ENCODE measurements at places on chromosomes 3 and 15.

DNA sequence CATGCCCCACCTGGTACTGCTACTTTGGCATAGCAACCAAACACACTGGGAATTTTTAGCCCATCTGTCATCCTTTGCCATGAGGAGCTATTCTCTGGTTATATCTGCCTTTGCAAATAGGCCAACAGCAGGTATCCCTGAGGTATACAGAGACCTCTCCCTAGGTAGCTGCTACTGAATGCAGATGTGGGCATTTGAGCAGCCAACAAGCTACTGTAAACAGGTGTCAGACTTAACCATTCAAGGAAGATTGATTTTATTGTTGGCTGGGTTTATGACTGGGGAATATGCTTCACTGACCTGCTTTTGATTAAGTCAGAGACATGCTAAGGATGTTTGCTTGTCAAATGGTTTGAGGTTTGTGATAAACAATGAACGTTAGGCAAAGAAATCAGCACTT lies 183.2 kb downstream of the OXSM start:
- DNase-seq = no peak

- DNase-seq = no peak
Observed at GRCh38 chr3:140093742-140094141, 158.8 kb downstream of the CLSTN2 start.

- peak; percentile 16 for DNase-seq
Observed at GRCh38 chr15:96340598-96341512, 10.4 kb downstream of the NR2F2 start.

- DNase-seq = no peak
Observed at GRCh38 chr3:169575381-169575780, 88.1 kb downstream of the MECOM start.

DNA sequence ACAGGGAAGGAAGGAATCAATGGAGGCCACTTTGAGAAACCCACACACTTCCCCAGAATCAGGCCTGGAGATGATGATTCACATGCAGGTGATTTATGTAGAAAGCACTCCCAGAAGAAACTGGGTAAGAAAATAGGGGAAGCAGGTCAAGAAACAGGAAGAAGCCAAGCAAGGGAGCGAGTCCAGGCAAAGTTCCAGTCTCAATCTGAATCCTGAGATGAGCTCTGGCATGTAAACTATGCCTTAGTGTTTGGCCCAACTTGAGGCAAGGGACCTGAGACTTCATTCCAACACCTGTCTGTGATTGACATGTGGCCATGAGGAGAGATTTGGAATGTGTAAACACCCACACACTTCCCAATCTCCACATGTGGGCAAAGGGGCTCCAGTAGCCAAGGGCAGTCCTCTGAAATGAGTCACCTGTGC lies 61.6 kb upstream of the CTNNB1 start:
- no peak for DNase-seq

DNA sequence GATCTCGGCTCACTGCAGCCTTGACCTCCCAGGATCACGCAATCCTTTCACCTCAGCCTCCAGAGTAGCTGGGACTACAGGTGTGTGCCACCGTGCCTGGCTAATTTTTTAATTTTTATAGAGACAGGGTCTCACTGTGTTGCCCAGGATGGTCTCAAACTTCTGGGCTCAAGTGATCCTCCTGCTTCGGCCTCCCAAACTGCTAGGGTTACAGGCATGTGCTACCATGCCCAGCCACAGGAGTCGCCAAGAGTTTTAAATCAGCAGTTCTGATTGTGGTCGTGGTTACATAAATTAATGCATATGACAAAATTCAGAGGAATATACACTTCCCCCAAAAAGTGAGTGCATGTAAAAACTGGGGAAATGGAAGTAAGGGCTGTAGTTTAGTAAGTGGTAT lies 32.9 kb downstream of the MEGF11 start:
- DNase-seq = no peak

- no peak for DNase-seq
Observed at GRCh38 chr3:36905545-36905944, 39.3 kb downstream of the TRANK1 start.

DNA sequence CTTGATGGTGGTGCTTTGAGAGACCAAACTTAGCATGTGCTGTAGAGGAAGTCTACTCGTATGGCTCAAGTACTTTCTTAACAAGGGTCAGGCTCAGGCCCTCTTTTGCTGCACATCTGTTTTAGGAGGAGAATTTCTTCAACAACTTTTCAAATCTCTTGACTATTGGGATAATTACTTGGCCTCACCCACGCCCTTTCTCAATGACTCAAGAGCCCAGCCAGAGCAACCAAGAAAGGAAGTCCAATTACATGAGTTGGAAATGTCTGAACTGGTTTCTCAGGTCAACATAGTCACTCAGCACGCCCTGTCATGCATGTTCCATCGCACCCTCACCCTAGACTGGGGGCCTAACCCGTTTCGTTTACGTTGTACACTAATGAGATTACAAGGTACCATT lies 44.8 kb upstream of the UMPS start:
- DNase-seq = no peak

- DNase-seq = no peak
Observed at GRCh38 chr3:178823150-178823549, 248.5 kb downstream of the ZMAT3 start.

GRCh38 chr3:12601072-12601471 lies 44.2 kb downstream of the MKRN2 start:
- no peak for DNase-seq

DNA sequence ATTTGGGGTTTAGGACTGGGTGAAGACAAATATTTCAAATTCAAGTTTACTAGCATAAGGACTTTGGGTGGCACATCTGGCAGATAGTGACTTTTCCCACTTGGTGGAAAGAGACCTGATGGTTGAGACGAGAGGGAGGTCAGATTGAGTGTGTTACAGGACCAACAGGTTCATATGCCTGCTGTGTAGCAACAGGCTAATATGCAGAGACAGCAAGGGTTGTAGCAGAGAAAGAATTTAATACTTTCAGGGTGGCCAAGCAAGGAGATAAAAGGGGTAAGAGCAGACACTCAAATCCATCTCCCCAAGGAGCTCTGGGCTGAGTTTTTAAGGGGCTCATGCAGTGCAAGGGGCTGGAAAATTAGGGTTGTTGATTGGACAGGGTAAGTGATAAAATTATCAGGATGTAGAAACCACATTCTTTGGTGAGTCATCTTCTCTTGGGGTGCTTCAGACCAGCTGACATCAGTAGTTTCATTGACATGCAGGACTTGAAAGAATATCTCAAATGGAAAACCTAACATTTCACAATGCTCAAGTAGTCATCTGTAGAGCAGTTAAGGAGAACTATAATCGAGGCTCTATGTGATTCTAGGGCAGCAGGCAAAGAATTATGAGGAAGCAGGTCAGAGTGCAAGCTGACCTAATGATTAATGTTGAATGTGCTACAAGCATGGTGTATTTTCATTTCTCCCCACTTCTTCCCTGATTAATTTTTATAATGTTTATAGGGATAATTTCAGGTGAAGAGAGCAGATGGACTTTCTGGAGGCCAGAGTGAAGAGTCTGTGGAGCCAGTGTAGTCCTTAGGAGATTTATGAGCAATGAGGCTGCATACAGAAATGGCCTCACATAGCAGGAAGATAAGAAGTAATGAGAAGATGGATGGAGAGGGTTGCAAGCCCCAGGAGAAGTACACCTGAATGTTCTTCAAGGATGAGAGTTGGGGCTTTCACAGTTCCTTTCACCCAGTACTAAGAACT lies 13.7 kb downstream of the FOXB1 start:
- DNase-seq = peak; percentile 52
